NCI-H187 (cell line): ENCODE measurements at places on chromosomes 6 and 20.

GRCh38 chr20:62805155-62805710, 598 bp downstream of the OGFR start:
- DNase-seq, result no peak

DNA sequence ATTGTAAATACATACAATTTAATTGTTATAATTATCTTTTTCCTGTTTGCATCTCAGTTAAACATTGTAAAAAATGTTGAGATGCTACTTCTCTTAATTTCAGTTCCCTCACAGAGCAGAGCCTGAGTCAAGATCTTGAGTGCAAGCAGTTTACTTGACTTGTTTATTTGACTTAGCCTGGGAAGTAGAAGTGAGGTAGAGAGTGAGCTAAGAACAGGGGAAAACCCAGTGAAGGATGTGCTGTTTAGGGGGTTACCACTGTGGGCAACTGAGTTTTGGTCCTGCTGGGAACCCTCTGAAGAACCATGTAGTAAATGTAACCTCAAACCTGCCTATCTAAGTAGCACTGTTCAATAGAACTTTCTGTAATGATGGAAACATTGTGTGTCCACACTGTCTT, 495.2 kb upstream of the FLRT3 start:
- no peak for DNase-seq

GRCh38 chr6:7673063-7673536, 52.8 kb upstream of the BMP6 start:
- DNase-seq, result no peak

- DNase-seq, result no peak
These were observed at the start of gene HLA-DQA1 for GRCh38 chr6:32637219-32637880. TSS of gene HLA-DQA1 (plus strand) at chr6:32637406. CDS start at chr6:32637459, 53 bp downstream.

DNA sequence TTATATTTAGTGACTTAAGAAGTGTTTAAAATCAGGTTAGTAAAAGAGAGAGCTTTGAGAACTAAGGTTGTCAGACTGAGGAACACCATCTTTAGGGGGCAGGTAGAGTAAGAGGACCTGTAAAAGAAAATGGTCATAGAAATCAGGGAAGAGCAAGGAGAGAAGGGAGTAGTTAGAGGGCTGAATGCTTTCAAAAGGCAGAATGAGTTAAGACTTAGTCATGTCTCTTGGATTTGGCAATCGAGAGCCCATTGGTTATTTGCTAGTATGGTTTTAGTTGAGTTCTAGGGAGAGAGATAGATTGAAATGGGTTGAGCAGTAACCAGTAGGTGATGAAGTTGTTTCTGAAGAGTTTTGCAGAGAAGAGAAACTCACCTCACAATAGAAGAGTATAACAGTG, 51.1 kb downstream of the RALGAPB start:
- no peak for DNase-seq

GRCh38 chr6:163793011-163793983, 378.8 kb downstream of the QKI start:
- DNase-seq, result no peak

DNA sequence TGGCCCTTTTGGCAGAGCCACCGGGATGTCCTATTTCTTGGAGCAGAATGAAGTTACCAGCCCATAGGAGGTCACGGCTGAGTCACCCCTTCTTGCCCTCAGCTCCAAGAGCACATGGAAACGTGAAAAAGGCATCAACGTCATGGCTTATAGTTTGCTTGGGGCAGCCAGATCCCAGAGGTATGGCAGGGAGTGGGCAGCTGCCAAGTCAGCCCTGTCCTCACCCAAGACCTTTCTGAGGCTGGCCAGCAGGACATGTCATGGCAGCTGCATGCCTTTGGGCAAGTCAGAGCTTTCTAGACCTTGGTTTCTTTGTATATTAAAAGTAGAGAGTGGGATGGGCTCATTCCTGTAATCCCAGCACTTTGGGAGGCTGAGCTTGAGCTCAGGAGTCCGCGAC, 8.2 kb upstream of the MDFI start:
- DNase-seq, result no peak

- no peak for DNase-seq
These were observed 120.7 kb upstream of the FOXQ1 start for GRCh38 chr6:1191141-1191630.

GRCh38 chr6:43810965-43811732, 41.1 kb downstream of the VEGFA start:
- DNase-seq, result no peak

- no peak for DNase-seq
These were observed 2.0 kb downstream of the ARMH2 start for GRCh38 chr6:24796616-24797290.

- no peak for DNase-seq
These were observed at the start of gene NFYA for GRCh38 chr6:41072836-41073202. TSS of gene NFYA (plus strand) at chr6:41072974. CDS start at chr6:41079090, 6,116 bp downstream.

DNA sequence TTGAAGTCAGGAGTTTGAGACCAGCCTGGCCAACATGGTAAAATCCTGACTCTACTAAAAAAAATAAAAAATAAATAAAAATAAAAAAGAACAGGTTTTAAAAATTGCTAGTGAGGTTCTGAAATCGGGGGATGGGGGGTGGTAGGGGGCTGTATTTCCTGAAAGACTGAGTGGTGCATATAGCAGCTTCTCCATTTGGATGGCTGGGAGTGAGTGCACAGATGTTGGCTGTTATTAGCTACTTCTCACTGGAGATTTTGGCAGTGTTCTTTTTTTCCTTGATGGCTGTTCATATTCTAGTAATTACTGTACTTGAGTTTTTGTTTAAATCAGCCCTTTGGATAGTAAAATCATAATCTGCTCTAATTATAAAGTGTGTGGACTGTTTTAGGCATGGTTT, 79.8 kb downstream of the RTN4IP1 start:
- DNase-seq, result no peak

DNA sequence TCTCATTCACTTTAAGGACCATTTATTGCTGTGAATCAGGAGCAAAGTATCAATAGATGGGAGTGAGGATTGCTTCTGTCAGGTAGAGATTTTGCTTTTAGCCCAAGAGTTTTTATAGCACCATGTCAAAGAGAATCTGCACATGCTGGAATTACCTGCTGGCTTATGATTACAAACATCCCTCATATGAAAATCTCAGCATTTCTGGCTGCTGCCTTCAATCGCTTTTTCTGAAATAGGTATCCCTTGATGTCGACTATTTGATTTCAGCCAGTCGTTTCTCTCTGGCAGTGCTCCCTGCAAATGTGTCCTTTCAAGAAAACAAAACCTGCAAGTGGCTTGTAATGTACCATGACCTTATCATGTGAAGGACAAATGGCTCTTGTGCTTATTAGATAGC, 34.5 kb upstream of the NEDD9 start:
- no peak for DNase-seq

DNA sequence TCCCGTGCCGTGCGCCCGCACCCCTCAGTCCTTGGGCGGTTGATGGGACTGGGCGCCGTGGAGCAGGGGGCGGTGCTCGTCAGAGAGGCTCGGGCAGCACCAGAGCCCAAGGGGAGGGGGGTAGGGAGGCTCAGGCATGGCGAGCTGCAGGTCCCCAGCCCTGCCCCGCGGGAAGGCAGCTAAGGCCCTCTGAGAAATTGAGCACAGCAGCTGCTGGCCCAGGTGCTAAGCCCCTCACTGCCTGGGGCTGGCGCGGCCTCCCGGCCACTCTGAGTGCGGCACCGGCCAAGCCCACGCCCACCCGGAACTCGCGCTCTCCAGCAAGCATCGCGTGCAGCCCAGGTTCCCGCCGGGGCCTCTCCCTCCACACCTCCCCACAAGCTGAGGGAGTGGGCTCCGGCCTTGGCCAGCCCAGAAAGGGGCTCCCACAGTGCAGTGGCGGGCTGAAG, 16.4 kb downstream of the SOX4 start:
- DNase-seq, result no peak

GRCh38 chr6:15246217-15246665, 372 bp downstream of the JARID2 start:
- DNase-seq, result no peak

DNA sequence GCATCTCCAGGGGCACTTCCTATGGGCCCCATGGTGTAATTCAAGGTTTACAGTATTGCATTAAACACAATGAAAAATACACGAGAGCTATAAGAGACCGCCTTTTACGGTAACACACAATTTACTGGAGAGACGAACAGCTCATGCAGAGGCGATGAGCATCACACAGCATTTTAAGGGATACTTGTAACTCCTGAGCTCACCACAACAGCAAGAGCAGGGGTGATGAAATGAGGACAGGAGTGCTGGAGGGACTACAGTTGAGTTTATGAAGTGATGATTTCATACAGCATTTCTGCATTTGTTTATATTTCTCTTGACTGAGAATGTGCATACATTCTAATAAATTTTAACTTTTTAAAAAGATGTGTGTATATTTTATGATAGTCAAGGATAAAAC, 113.9 kb downstream of the WDR27 start:
- no peak for DNase-seq

DNA sequence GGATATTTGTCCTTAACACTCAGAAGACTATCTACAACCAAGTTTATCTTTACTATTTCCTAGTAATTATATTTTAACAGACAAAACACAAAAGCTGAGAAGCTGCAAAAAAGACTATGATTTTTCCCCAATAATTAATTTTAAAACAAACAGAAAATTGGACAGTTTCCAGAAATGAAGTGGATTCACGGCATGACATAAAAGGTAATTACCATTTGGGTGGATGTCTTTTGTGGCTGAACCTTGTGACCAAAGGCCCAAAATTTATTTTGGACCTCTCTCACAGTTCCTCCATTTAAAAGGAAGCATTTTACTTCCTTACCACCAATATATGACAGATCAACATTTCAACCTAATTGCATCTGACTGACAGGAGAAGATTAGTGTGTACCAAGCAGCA, 90.2 kb downstream of the GMDS start:
- DNase-seq, result no peak

GRCh38 chr20:11110535-11110934, 436.7 kb upstream of the JAG1 start:
- DNase-seq, result no peak

GRCh38 chr20:49676581-49677291, 36.9 kb downstream of the B4GALT5 start:
- no peak for DNase-seq

- no peak for DNase-seq
These were observed 32.0 kb upstream of the KATNA1 start for GRCh38 chr6:149680503-149680902.

DNA sequence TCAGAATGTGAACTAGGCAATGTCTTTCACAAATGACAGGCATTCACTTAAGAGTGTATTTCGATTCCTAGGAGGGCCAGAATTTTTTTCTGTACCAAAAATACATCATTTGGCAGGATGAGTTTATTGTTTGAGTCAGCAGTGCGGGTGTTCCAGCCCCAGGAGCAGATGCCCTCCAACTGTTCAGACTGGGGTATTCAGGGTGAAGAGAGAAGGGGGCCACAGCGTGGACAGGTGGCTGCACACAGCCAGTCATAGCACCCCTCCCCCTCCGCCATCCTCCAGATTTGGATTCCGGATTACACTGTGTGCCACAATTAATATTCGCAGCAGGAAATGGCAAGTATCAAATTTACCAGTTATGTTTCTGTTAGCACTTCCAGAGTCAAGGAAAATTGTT, 38.6 kb downstream of the RIPOR2 start:
- DNase-seq, result no peak

DNA sequence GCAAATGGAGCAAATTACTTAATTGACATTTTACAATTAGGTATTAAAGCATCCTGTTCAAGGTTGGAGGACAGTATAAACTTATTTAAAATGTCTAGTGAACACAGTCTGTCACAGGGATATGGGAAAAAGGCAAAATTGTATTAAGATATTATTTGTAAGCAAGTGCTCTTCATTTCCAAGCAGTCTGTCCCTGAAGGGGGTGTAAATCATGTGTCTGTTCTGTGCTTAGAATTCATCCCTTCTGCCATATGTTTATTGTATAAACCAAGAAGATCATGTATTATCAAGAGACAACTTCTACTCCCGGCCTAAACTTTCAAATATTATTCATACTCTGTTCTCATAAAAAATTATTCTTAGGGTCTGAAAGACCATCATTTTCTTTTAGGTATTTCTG, 144.8 kb downstream of the BCKDHB start:
- DNase-seq, result no peak

DNA sequence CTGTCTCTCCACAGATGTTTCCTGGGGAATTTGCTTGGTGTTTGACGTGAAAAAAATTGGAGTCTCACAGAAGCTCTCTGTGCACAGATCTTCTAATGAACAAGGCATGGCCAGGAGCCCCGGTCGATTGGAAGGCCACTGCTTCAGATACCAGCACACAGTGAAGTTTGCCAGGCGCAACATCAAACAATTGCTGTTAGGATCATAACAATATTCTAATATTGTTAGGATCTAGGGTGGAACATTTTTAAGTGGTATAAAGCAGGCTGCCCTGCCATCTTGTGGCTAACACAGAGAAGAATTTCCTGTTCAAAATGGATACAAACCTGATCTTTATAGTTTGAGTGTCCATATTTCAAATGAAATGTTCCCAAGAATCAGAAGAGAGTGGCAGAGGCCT, 64.1 kb downstream of the C6orf118 start:
- no peak for DNase-seq
